ENCODE measurements at places on chromosomes 13 and 19. TPM values are rescaled to one million over a fixed set of nuclear protein-coding genes. Genes with fewer than 3 reads are reported as not detected.

Gene NKPD1
- total RNA-seq: not detected

Gene CRB3
- total RNA-seq: 48.4 TPM

Gene GRIN3B
- not detected for total RNA-seq

Gene KRTDAP
- total RNA-seq: not detected

Gene SIGLEC12
- total RNA-seq: 3.7 TPM

Gene CD22
- 15.8 TPM for total RNA-seq

Gene CADM4
- total RNA-seq: 8.7 TPM

Gene CYP4F2
- total RNA-seq: not detected

Gene GGN
- total RNA-seq: not detected

Gene ZNF154
- total RNA-seq: 4.5 TPM

Gene PABPC3
- total RNA-seq: 0.12 TPM

Gene MADCAM1
- total RNA-seq: 1.2 TPM

Gene CEACAM3
- total RNA-seq: 1.2 TPM

Gene RAB11B
- total RNA-seq: 114 TPM

GRCh38 chr19:56372281-56372680 lies 21.1 kb downstream of the ZNF582 start:
- no peak for DNase-seq

- DNase-seq: no peak
Observed at GRCh38 chr19:47274891-47275761, 441 bp downstream of the INAFM1 start.

DNA sequence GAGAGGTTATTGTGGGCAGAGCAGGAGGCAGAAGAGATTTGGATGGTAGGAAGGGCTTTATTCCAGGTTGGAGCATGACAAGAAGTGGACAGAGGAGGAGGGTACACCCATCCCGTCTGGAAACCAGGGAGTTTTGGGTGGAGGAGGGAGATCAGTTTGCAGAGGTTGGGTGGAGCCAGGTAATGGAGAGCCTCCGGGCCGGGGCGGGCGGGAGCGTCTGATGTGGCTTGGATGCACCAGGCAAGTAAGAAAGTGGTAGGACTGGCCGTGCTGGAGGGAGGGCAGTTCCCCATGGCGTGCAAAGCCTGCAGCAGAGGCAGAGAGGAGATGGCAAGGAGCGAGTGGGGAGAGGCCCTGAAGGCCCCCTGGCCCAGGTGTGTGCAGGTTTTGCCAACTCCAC lies 10.9 kb downstream of the IGFLR1 start:
- DNase-seq: no peak

DNA sequence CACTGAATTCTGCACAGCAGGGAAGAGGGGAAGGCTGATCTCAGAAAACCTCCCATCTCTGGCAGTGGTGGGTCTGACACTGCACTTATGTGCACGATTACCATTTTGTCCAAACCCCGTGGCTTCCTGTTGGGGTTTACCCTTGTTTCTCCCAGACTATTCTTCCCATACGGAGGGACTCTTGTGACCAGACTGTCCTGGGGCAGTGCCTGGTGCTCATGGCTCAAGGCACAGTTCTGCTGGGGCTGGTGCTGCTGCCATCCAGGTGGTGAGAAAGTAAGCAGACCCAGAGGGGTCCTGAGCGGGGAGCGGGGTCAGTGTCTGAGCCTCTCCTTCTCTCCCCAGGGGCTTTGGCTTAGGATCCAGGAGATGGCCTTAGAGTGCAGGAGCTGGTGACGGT lies 5.1 kb upstream of the SIGLEC9 start:
- no peak for DNase-seq

GRCh38 chr13:24269821-24270220 lies 39.6 kb upstream of the C1QTNF9 start:
- DNase-seq: no peak

DNA sequence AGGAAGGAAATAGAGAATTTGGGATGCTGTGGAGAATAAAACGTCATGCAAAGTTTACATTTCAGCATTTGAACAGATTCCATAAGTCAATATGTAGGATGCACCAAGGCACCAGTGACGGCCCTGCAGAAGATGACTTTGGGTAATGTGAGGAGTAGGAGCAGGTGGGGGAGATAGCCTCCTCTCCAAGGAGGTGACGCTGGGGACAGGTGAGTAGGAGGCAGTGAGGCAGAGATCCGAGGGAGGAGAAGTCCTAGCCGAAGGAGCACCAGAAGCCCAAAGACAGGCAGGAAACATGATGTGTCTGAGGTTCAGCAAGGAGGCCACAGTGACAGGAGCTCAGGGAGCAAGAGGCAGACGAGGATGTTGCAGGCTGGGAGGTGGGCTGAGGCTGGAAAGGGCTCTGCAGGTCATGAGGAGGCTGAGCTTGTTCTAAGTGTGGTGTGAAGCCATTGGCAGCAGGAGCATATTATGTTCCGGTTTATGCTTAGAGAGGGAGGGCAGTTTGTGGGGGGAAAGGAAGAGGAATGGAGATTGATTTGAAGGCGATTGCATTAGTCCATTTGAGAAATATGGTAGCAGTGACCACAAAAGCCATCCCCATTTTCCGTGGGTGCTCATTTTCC lies 55.7 kb upstream of the C1QTNF9 start:
- no peak for DNase-seq

- no peak for DNase-seq
Observed at GRCh38 chr19:4300589-4300988, 1.6 kb downstream of the TMIGD2 start.

GRCh38 chr13:110890279-110891165 lies 24.3 kb downstream of the ANKRD10 start:
- no peak for DNase-seq

- DNase-seq: no peak
Observed at GRCh38 chr19:29413435-29413834, 112.4 kb upstream of the VSTM2B start.

GRCh38 chr13:103188713-103189326 lies 122.6 kb upstream of the SLC10A2 start:
- no peak for DNase-seq

GRCh38 chr13:32116210-32116609 lies 84.6 kb downstream of the FRY start:
- DNase-seq: no peak

DNA sequence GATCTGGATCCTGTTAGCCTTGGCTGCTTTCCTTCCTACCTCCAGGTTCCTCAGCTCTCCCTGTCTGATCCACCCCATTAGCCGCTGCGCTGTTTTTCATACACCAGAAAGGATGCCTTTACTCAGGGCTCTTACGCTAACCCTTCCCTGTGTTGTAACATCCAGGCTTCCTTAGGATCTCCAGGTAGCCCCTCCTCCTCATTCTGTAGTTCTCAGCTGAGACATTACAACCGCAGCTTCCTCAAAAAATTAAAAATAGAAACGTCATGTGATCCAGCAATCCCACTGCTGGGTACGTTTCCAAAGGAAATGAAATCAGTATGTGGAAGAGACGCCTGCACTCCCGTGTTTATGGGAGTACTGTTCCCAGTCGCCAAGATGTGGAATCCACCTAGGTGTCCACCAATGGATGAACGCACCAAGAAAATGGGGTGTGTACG lies 18.4 kb upstream of the MYADM start:
- DNase-seq: no peak

- DNase-seq: no peak
Observed at GRCh38 chr13:109180905-109181425, 551.6 kb downstream of the MYO16 start.

DNA sequence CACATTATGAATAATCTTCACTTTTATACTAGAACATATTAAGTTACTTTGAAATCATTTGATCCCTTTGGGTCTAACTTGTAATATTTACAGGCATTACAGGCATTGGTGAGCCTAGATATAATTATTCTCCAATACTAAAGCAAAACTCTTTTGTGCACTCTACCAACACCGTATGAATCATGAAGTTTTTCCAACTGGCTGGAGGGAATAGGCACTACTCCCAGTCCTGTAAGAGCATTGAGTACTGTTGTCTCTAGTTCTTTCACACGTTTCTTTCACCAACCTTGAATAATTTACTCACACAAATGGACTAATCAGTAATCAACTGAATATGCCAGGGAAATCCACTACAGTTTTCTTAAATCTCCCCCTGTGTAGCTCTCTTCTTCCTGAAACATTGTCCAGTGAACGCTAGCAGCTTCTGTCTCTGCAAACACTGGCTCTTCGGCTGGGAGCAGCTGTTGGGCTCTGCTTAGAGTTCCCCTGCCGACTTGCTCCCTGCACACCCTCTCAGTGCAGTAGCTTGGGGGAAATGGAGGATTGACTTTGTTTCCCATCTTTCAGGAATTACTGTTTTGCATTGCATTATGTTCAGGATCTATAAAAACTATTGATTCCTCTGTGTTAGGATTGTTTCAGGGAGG lies 476.7 kb downstream of the RFC3 start:
- DNase-seq: no peak

DNA sequence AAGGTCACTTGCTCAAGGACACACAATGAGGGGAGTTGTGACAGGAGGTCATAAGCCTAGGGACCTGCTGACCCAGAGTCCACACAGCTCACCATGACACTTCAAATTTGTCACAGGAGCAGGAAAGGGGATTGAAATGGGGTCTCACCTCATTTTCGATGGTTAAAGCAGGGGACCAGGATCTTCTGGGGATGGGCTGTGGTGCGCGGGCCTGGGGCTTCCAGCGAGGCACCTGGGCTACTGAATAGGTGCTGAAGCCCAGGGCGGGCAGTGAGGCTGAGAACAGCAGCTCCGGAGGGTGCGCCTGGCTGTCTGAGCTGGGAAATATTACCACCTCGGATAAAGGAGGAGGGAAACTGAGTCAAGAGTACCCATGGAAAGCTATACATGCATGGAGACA lies 11.0 kb downstream of the MAN2B1 start:
- DNase-seq: no peak

- DNase-seq: no peak
Observed at GRCh38 chr19:56209091-56209490, 7.0 kb downstream of the ZSCAN5C start.

Measured in upper lobe of right lung (tissue), 1 donor.